ENCODE measurements at places on chromosomes 1 and 21.
A peak's percentile ranks its signal among the peaks of the same experiment; 100 is the strongest.

- no peaks in the 10 kb centered on the region for H3K36me3 ChIP-seq
- no peaks in the 10 kb centered on the region for H3K27me3 ChIP-seq
- peak overlapping the region; percentile 76 for H3K27ac ChIP-seq
Measured at GRCh38 chr21:37564341-37564923, 197.9 kb downstream of the DYRK1A start.

GRCh38 chr1:45033356-45033755 is 21.3 kb downstream of the UROD start:
- no peaks in the 10 kb centered on the region for H3K27me3 ChIP-seq
- H3K4me1 ChIP-seq: peaks cover 6% of the 10 kb centered on the region
- no peak overlapping the region for H3K4me3 ChIP-seq

- no peaks in the 10 kb centered on the region for H3K36me3 ChIP-seq
- H3K4me1 ChIP-seq: peaks cover 13% of the 10 kb centered on the region
- no peak overlapping the region for H3K27ac ChIP-seq
- DNase-seq: peak; percentile 28
Measured at GRCh38 chr1:14304381-14304865, 294.1 kb upstream of the KAZN start.

GRCh38 chr1:3360646-3361257 is 93.7 kb upstream of the ARHGEF16 start:
- peaks cover 23% of the 10 kb centered on the region for H3K4me1 ChIP-seq
- H3K27ac ChIP-seq: no peak overlapping the region
- no peaks in the 10 kb centered on the region for H3K36me3 ChIP-seq
- no peak overlapping the region for H3K4me3 ChIP-seq
- no peak for DNase-seq

- peak overlapping the region; percentile 27 for H3K27ac ChIP-seq
- no peak for DNase-seq
- H3K27me3 ChIP-seq: no peaks in the 10 kb centered on the region
- peaks cover 4% of the 10 kb centered on the region for H3K4me1 ChIP-seq
Measured at GRCh38 chr1:66535061-66535460, 1.1 kb downstream of the SGIP1 start.

GRCh38 chr1:110746644-110747259 is 72.0 kb upstream of the KCNA3 start:
- DNase-seq: peak; percentile 58
- no peaks in the 10 kb centered on the region for H3K27me3 ChIP-seq
- no peak overlapping the region for H3K4me3 ChIP-seq
- no peaks in the 10 kb centered on the region for H3K4me1 ChIP-seq

- no peak for DNase-seq
- no peaks in the 10 kb centered on the region for H3K36me3 ChIP-seq
Measured at GRCh38 chr1:155940993-155941844, at the start of gene RXFP4. Gene RXFP4 (plus strand): TSS chr1:155941638. CDS start chr1:155941710, 72 bp downstream.

Measured in testis (tissue), 5 donors.